ENCODE measurements at places on chromosomes 5 and 9. TPM values are rescaled to one million over a fixed set of nuclear protein-coding genes. Genes with fewer than 3 reads are reported as not detected.

GRCh38 chr5:67319935-67320725, 123.5 kb upstream of the CD180 start:
- DNase-seq = no peak

GRCh38 chr9:114250235-114250568, 72.7 kb upstream of the ORM1 start:
- peak; percentile 82 for DNase-seq

DNA sequence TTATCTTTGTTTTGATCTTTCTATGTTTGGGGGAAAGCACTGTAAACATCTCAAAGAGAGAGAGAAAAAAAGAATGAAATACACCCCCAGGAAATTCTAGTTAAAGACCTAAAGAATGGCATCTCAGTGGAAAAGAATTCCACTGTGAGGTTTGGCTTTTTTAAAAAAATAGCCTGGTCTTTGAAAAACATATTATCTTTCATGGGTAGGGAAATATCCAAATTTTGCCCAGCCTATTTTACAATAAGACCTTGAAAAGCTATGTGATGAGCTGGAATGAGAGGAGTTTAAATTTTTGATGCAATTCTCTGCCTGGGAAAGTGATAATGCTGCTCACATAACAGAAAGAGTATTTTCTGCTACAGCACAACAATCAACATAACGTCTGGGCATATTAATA, 348.1 kb upstream of the WWC1 start:
- DNase-seq = no peak

Gene UBAC1
- 76.4 TPM for total RNA-seq

GRCh38 chr5:148626081-148626613, 28.2 kb downstream of the HTR4 start:
- DNase-seq = no peak

GRCh38 chr9:109889456-109889855, 109.5 kb downstream of the PALM2AKAP2 start:
- DNase-seq = no peak

Gene SPATA31A3
- total RNA-seq = not detected

Gene SUSD3
- total RNA-seq = 0.79 TPM

DNA sequence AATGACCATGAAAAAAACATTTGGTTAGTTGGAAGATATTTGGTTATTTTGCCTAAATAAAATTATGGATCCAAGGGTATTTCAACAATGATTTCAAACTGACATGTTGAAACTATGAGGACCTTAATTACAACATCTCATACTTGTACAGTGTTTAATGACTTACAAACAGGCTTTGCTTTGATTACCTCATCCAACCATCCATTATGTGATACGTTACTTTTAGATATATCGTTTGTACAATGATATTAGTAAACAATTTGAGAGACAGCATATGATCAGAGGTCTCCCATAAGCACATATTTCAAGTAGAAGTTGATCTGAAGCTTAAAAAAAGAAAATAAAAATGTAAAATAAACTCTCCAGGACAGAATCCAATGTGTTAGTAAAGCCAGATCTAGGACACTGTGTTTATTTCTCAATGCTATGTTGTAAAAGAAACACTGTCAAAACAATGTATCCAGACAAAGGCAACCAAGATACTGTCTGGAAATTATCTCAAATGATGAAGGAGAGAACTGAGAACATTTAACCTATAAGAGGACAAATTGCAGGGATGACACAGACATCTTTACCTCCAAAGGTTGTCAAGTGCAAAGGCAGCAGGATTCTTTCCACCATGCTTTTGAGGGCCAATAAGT, 116.0 kb upstream of the TARS1 start:
- no peak for DNase-seq

DNA sequence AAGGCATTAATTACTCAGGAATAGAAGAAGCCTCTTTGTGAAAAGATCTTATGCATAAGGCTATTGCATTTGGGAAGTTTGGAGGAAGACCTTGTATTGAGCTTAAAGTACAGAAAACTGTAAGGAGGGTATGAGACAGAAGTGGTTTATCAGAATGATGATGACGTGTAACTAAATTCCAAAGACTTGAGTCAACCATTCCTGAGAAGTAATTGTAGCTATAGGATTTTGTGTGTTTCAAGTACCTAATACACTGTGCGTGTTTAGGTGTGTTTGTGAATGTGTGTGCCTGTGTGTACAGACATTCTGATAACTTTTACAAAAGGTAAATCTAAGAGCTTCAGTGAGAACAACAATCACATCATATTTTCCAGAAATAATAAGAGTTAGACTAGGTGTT, 46.5 kb upstream of the IRX2 start:
- no peak for DNase-seq

DNA sequence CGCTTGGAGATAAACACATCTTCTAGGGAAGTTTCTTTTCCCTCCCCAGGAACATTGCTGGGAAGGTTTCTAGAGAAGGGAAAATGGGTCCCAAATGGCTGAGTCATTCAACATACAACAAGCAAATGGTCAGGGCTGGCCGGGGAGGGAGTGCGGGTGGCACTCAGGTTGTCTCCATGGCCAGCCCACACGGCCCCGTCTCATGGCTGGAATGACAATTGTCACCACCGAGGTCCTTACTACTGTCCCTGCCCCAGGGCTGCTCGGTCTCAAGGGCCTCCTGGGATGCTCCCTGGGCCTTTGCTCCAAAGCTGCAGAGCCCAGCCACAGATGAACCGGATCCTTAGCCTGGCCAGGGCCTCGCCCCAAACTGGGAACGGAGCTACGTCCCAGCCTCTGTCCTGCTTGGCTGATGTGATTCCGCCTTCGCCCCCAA, 121.9 kb downstream of the FGF18 start:
- DNase-seq = no peak

Gene MCTP1
- total RNA-seq = 8.0 TPM

DNA sequence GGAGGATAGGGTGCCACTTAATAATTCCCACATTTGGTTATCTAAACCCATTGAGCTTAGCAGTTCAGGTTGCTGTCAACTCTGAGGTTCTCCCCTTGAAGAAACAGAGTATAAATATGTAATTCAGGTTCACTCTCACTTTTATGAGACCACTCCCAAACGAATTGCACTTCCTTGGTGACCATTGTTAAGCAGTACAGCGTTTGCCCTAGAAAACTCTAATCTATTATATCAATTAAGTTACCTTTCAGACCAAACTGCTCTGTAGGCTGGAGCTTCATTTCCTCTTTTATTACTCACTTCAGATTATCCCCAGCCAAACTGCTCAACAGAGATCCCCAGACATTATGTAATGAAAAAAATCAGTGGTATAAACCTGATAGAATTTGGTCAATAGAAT, 1317.0 kb upstream of the ACO1 start:
- no peak for DNase-seq

Gene EIF4E1B
- not detected for total RNA-seq

Gene DPYSL3
- 16.6 TPM for total RNA-seq

DNA sequence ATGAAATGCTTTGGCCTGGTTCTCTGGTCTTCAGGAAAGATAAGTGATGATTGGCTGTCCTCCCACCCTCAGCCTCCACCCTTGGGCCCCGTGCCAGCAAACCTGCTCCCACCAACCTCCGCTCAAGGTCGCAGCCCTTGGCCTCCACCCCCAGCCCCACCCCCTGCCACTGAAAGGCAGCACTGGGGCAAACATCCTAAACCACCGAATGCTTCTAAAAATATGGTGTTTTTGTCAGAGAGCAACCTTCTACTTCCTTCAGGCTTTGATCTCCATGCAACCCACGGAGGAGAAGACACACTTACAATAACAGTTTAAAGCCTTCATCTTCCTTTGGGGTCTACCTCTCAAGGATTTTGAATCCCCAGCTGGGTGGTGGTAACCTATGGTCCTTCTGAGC, 24.0 kb upstream of the TCF7 start:
- DNase-seq = no peak

GRCh38 chr5:24347158-24347557, 297.6 kb downstream of the CDH10 start:
- no peak for DNase-seq

- DNase-seq = no peak
These were observed 10.5 kb upstream of the GALNT10 start for GRCh38 chr5:154179846-154180710.

DNA sequence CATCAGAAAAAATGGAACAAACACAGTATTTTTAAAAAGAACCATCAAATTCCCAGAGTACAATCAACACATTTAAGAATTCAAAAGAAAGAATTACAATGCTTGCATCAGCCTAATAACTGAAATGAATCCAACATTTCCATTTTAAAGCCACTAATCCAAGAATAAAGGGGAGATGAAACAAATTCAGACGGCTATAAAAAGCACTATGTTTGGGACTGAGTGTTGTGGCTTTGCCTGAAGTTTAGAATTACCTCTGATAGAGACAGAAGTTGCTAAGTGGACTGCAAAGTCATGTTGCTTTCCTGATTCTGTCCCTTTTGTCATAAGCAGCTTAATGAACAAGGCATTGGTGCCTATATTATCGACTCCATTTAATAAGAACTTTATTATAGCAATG, 135.4 kb upstream of the RGMB start:
- no peak for DNase-seq

Gene SH3RF2
- 213 TPM for total RNA-seq

- DNase-seq = no peak
These were observed 375.8 kb downstream of the GADD45G start for GRCh38 chr9:89980600-89980999.

GRCh38 chr9:69380811-69381210, 55.8 kb downstream of the ENTREP1 start:
- DNase-seq = no peak

GRCh38 chr5:10555277-10555684, 8.6 kb upstream of the ANKRD33B start:
- no peak for DNase-seq

DNA sequence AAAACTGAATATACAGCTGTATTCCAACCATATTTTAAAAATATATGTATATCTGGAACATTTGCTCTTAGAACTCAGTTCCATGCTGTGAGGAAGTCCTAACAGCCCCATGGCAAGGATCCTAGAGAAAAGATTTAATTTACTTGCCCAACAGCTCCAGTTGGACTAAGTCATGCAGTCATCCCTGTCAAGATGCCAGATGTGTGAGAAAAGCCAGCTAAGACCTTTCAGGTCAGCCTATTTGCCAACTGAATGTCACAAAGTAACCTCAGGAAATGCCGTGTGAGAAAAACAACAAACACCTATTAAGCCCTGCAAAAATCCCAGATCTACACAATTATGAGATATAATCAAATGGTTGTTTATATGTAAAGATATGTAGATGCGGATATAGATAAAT, 416.3 kb downstream of the NR2F1-AS1 start:
- no peak for DNase-seq

DNA sequence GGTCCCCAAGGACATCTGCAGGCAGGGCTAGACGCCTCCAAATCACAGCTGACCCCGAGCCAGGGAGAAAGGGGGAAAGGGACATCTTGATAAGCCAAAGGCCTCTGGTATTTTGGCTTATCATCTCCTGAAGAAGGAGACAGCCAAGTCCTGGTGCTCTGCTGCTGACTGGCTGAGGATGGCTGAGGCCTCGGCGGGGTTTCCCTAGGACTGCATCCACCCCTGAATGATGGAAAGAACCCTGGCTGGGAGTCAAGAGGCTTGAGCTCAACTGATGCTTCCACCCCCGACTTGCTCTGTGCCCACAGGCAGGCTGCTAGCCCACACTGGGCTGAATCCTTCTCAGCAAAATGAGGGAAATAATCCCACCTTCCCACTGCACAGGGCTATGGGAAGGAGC, 30.9 kb upstream of the HRH2 start:
- DNase-seq = no peak

DNA sequence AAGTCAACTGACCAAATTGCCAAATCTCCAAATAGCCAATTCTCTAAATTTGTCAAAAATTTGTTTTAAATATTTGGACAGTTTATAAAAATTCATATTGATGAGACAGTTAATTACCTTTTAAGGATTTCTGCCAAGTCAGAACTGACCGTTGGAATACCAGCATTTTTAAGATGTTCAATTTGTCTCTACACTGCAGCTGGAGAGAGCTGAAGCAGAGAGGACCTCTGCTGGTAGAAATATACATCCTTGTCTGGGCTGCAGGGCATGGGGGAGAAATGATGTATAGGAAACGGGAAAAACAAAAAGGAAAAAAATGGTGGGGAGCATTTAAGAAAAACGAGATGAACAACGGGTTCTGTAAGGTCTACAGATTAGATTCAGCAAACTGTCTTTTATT, 16.8 kb downstream of the NR6A1 start:
- no peak for DNase-seq

- DNase-seq = no peak
These were observed 12.3 kb downstream of the PAPPA start for GRCh38 chr9:116165912-116166311.

- DNase-seq = no peak
These were observed 197.2 kb downstream of the GADD45G start for GRCh38 chr9:89801742-89802670.

DNA sequence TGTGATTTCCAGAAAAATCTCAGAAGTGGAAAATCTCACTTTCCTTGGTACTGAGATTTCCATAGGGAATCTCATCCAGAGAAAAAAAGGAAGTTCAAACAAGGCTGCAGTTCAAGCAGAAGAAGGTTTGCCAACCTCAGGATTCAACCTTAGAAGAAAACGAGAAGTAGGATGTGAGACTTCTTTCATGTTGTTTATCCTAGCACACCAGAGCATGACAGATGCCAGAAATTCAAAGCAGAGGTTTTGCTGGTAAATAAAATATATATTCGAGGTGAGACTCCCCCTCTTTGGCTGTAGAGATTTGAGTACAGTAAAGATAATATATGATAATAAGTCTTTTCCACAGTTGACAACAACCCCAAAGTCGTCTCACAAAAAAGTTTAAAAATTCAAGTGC, 116.9 kb upstream of the SMC2 start:
- no peak for DNase-seq

- peak; percentile 50 for DNase-seq
These were observed 610 bp downstream of the PSIP1 start for GRCh38 chr9:15509931-15510788.
